ENCODE measurements at places on chromosomes 12 and 14.

DNA sequence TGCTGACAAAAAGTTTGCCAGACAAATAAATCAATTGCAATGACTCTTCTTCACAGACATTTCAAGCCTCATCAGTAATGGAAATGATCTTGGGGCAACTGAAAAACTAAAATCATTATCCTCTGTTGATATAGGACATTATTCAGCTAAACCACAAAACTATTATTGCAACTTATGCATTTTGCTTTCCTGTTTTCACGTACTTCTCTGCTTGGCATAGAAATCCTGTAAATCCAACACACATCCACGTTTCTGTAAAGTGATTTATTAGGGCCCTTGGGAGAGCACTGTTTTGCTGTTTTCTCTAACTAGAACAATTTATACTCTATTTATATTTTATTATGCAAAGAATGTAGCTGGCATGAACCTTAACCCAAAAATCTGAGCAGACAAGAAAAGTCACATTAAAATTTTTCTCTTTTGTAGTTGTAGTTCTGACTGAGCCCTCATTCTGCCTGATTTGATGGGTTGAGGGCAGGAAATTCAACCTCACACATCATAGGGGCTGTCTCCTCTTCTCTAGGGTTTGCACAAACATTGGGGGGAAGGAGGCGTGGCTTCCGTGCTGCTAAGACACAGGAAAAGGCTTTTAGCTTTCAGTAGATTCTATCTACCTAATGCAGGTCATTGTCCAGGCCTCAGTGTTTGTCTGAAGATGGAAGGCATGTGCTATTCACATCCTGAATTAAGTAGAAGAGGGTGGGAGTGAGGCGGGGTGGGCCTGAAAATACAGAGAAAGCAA lies 11.5 kb upstream of the NUP107 start:
- DNase-seq = no peak

GRCh38 chr14:50599700-50600444 lies 39.9 kb downstream of the ATL1 start:
- peak; percentile 1 for DNase-seq

GRCh38 chr14:81529391-81529790 lies 4.3 kb downstream of the SEL1L start:
- no peak for DNase-seq

GRCh38 chr12:53098354-53098981 lies 1.0 kb downstream of the IGFBP6 start:
- peak; percentile 90 for DNase-seq

GRCh38 chr14:71388336-71388735 lies 481.1 kb downstream of the PCNX1 start:
- no peak for DNase-seq

- no peak for DNase-seq
Measured at GRCh38 chr14:27392153-27392552, 794.3 kb upstream of the NOVA1 start.

Measured in osteoblast (primary cell).